Activated CD4-positive, alpha-beta T cell treated with anti-CD3 and anti-CD28 coated beads, Interleukin-2, amount 10 ng/mL, durations not matched to agents 7 days and 5 days (primary cell): ENCODE measurements at places on chromosomes 1 and 21. TPM values are rescaled to one million over a fixed set of nuclear protein-coding genes. Genes with fewer than 3 reads are reported as not detected.

The KCNJ15 gene
- not detected for total RNA-seq

The RAB42 gene
- total RNA-seq = not detected

The PPT1 gene
- total RNA-seq = 93.8 TPM

DNA sequence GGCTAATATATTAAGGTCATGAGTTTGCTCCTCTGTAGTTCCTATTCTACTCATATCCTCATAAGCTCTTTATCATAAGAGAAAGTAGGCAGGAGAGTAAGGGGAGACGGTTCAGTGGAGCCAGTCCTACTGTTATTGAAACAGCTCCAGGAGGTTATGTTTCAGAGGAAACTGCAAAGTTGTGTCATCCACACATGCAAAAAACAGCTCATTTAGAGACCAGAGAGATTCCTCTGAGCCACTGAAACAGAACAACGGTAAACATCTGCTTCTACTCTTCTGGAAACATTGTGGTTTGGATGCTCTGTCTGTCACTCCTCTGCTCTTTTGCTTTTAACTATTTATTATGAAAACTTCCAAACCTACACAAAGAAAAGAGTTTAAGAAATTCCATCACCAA lies 66.3 kb upstream of the PPP2R5A start:
- no peak for DNase-seq

GRCh38 chr1:107244709-107245500 lies 104.1 kb downstream of the NTNG1 start:
- no peak for DNase-seq

- DNase-seq = no peak
Observed at GRCh38 chr1:47399138-47399845, 16.8 kb upstream of the FOXE3 start.

- no peak for DNase-seq
Observed at GRCh38 chr1:185996211-185996610, 262.0 kb downstream of the HMCN1 start.

- no peak for DNase-seq
Observed at GRCh38 chr1:31373056-31373896, at the start of gene FABP3. FABP3 (minus strand) TSS chr1:31373076; CDS start chr1:31373014, 62 bp downstream.
